ENCODE measurements at places on chromosomes 6 and 20.

- DNase-seq: no peak
Observed at GRCh38 chr6:150448221-150448620, 79.4 kb downstream of the IYD start.

- DNase-seq: no peak
Observed at GRCh38 chr20:43911066-43911465, 3.6 kb upstream of the TOX2 start.

DNA sequence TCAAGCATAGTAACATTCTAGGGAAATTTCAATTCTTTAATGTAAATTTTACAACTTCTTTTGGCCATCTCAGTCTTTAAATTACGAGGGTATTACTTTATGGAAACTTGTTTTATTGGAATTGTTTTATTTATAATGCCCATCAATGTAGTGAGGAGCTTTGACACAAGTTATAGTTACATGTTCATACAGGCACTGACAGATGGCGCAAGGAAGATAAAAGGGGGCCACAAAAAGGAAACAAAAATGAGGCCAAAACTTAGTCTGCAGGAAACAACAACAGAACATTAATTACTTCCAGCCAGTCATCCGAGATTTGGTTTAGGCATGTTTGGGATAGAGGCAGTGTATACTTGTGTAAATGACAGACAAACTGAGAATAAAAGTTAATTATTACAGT lies 18.3 kb downstream of the SESN1 start:
- no peak for DNase-seq

DNA sequence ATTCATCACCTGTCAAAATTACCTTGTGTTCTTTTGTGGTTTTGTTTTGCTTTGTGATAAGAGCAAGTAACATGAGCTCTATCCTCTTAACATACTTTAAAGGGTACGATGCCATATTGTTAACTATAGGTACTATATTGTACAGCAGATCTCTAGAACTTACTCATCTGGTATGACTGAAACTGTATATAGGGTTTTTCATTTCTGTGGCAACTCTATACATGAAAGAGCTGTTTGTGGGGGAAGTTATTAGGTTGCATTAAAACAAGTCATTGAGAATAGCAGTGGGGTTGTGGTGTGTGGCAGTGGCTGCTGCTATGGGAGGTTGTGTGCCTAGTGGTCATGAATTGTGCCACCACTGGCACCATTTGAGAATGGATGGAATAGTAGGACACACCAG lies 268.4 kb downstream of the KCNQ5 start:
- DNase-seq: no peak

DNA sequence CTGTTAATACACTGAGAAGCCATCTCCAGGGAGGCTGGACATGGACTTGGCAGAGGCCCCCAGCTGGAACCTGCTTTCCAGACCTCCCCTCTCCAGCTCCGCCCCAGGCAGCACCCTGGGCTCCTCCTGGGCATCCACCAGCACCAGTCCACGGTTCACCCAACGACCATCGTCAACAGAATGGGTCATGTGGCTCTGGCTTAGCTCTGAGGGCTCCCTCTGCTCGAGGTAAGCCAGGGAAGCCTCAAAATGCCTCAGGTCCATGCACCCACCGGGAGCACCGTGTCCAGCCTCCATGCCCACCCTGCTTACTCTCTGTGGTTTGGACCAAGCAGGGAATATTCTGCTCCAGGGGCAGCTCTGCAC lies 40.5 kb downstream of the WDR27 start:
- DNase-seq: no peak
